ENCODE measurements at places on chromosomes 7 and 10.

DNA sequence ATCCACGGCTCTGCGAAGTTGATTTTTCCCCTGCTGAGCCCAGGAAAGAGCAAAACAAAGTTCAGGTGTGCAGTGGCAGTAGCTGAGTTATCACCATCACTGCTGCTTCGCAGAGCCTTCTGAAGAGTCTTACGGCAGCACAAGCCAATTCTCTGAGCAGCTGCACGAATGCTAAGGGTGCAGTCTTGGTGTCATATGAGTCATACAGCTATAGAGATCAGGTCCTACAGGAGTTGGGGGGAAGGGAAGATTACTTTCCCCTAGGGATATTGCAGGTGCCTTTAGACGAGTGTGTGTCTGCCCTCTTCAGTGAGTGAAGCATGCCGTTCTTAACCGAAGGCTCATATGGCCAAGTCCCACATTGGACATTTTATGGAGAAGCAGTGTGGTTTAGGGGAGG is 227.8 kb downstream of the CELF2 start:
- DNase-seq, result no peak

GRCh38 chr10:111200505-111201186 is 123.8 kb downstream of the ADRA2A start:
- no peak for DNase-seq

DNA sequence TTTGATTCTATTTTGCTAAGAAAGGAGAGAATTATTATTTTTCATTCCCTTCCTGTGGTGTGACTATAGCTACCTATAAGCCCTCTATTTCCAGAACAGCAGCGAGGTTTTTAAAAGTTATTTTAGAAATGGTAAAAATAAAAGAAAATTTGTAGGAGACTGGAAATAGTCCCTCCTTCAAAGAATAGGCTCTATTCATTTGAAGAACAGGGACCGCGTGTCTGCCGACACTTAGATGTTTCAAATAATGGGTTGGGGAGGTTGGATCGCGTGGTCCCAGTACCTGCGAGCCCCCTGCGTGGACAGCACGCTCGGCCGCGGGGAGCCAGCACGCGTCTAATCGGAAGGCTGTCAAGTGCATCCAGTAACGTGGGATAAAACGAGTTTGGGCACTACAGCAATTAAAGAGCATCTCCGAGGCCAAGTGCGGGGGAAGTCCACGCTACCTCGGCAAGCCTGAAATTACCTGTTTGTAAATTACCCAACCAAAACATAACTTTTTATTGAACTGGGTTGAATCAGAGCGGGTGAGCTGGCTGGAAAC is 1.0 kb downstream of the CACNA2D1 start:
- DNase-seq, result no peak

- no peak for DNase-seq
These were observed 1271.6 kb upstream of the SORCS1 start for GRCh38 chr10:108436096-108436495.

DNA sequence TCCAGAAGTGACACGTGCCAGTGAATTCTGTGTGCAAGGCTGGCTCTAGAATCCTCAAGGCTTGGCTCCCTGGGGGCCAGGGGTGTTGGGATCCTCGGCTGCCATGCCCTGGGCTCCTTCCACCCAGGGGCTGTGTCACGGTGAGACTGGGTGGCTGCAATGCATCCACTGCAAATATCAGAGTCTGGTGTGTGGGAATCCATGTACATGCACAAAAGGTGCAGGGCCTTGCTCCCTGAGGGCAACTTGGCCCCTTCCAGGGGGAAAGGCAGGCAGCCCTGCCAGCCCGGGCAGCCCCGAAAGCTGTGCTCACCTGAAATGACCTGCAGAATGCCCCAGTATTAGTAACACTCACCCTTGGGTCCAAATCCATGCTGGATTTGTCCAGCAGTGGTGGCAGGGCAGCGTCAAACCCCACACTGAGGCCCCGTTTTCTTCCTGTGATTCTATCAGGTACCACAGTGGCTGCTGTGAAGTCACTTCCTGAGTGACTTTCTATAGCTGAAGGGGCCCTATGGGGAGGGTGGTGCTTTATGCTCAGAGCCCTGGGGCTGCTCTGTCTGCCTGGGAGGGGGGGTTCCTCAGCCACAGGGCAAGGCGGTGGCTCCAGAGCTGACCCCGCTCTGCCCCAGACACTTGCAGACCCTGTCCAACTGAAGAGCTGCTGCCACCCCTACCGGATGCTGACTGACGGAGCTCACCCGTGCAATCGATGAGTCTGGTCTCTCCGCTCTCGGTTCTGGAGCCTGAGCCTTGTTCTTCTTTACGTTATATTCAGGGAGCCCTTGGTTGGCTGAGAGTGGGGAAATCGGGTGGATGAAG is 317.7 kb downstream of the GLRX3 start:
- no peak for DNase-seq

DNA sequence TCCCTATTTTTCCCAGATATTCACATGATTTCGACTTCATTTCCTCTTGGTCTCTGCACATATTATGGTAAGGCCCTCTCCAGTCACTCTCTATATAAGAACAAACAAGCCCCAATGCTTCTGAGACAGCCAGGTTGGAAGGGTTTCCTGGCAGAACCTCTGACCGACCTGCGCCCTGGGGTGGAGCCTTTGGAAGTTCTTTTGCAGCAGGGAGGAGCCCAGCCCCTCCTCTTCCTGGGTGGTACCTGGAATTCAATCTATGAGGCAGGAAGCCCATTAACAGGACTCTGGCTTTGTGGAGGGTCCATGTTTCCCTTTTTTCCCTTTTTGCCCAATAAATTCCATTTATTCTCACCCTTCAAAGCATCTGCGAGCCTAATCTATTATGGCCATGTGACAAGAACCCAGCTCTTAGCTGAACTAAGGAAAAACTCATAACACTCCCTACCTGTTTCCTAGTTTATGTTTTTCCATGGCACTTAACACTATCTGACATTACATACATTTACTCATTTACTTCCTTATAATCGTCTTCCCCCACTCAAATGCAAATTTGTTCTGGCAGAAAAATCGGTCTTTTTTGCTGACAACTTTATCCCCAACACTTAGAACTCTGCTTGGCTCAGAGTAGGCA is 92.5 kb upstream of the FRMD4A start:
- DNase-seq, result no peak

DNA sequence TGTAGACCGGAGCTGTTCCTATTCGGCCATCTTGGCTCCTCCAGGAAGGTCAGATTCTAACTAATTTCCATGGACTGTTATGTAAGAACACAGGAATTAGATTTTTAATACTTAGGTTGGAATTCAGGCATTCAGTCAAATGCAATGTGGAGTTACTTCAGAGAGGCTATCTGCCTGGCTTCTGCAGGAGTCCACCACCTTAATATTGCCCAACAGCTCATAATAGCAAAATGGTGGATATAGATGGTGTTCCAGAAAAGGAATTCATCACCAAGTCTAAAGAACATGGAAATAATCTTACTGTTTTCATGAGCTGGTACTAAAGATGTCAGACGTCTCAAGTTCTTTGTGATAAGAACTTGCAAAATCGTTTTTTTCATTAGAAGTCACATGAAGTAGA is 39.5 kb downstream of the CRHR2 start:
- DNase-seq, result no peak

- no peak for DNase-seq
These were observed 1.1 kb upstream of the FEZF1 start for GRCh38 chr7:122305475-122306319.

DNA sequence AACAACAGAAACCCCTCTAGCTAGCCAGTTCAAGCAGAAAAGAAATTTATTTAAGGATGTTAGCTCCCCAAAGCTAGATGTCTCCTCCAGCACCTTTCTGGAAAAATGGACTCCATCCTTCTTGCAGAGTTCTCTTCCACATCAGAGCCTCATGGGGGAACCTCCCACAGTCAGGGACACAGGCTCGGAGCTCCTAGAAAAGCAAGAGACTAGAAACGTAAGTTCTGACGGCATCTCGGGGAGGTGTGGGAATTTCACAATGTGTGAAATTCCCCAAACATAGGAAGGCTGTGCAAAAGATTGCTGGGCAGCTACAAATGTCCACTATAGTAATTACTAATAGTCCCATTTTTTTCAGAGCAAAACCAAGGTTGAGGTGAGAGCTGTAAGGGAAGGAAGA is 184.8 kb downstream of the EVX1 start:
- no peak for DNase-seq

DNA sequence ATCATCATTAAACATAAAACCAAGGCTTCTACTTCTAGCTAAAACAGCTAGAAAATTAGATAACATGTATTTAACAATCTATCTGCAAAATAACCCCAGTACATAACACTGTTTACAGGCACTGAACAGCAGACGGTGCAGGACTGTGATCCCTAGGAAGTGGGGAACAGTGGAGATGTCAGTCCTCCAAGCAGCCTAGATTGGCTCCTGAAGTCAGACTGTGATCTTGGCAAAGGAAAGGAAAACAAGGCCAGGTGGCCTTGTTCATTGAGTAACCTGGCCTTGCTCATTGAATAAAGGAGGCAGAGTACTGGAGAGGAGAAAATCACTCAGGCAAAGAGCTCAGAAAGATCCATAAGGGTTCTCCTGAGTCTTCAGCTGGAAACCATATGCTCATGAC is 77.7 kb upstream of the DIP2C start:
- DNase-seq, result no peak
